ENCODE measurements at places on chromosomes 7 and 10. TPM values are rescaled to one million over a fixed set of nuclear protein-coding genes. Genes with fewer than 3 reads are reported as not detected.

- peaks cover 55% of the 10 kb centered on the region for H3K4me1 ChIP-seq
- H3K4me3 ChIP-seq: no peak overlapping the region
- H3K27me3 ChIP-seq: no peaks in the 10 kb centered on the region
- H3K36me3 ChIP-seq: no peaks in the 10 kb centered on the region
- H3K27ac ChIP-seq: peak overlapping the region; percentile 62
Measured at GRCh38 chr10:79433324-79434222, 11.9 kb downstream of the ZCCHC24 start.

GRCh38 chr7:92699966-92700514, 109.8 kb upstream of the FAM133B start:
- H3K36me3 ChIP-seq: no peaks in the 10 kb centered on the region
- peaks cover 5% of the 10 kb centered on the region for H3K4me1 ChIP-seq
- H3K27me3 ChIP-seq: no peaks in the 10 kb centered on the region
- no peak overlapping the region for H3K27ac ChIP-seq
- no peak for DNase-seq
- no peak overlapping the region for H3K4me3 ChIP-seq

- no peak for DNase-seq
- peaks cover 7% of the 10 kb centered on the region for H3K4me1 ChIP-seq
- no peak overlapping the region for H3K27ac ChIP-seq
- no peaks in the 10 kb centered on the region for H3K36me3 ChIP-seq
- H3K4me3 ChIP-seq: no peak overlapping the region
Measured at GRCh38 chr10:94224656-94225055, 138.1 kb downstream of the NOC3L start.

- no peak overlapping the region for H3K27ac ChIP-seq
- H3K27me3 ChIP-seq: no peaks in the 10 kb centered on the region
- no peak overlapping the region for H3K4me3 ChIP-seq
- peaks cover 2% of the 10 kb centered on the region for H3K4me1 ChIP-seq
- H3K36me3 ChIP-seq: no peaks in the 10 kb centered on the region
Measured at GRCh38 chr7:107948645-107949442, 54.1 kb downstream of the LAMB1 start.

GRCh38 chr10:98619446-98619845, 172.7 kb upstream of the HPS1 start:
- H3K36me3 ChIP-seq: no peaks in the 10 kb centered on the region
- no peak for DNase-seq
- no peaks in the 10 kb centered on the region for H3K27me3 ChIP-seq
- no peak overlapping the region for H3K4me3 ChIP-seq
- no peak overlapping the region for H3K27ac ChIP-seq

CLDN3 gene
- total RNA-seq: 12.5 TPM

GRCh38 chr7:135977742-135978066, 545 bp upstream of the MTPN start:
- H3K27ac ChIP-seq: no peak overlapping the region
- no peak for DNase-seq
- no peaks in the 10 kb centered on the region for H3K36me3 ChIP-seq
- H3K27me3 ChIP-seq: no peaks in the 10 kb centered on the region

DNA sequence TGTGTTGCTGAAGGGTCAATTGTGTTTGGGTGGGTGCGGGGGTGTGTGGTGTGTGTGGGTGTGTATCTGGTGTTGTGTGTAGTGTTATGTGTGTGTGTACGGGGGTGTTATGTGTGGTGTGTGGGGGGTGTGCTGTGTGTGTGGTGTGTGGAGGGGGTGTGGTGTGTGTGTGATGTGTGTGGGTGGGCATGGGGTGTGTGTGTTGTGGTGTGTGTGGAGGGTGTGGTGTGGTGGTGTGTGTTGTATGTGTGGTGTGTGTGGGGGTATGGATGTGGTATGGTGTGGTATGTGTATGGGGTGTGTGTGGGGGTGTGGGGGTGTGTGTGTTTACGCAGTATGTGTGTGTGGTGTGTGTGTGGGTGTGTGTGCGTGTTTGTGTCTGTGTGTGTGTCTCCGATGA, 110.8 kb downstream of the ZNF22 start:
- H3K36me3 ChIP-seq: no peaks in the 10 kb centered on the region
- no peak overlapping the region for H3K4me3 ChIP-seq
- no peaks in the 10 kb centered on the region for H3K4me1 ChIP-seq
- H3K27ac ChIP-seq: no peak overlapping the region
- no peaks in the 10 kb centered on the region for H3K27me3 ChIP-seq
- no peak for DNase-seq

DNA sequence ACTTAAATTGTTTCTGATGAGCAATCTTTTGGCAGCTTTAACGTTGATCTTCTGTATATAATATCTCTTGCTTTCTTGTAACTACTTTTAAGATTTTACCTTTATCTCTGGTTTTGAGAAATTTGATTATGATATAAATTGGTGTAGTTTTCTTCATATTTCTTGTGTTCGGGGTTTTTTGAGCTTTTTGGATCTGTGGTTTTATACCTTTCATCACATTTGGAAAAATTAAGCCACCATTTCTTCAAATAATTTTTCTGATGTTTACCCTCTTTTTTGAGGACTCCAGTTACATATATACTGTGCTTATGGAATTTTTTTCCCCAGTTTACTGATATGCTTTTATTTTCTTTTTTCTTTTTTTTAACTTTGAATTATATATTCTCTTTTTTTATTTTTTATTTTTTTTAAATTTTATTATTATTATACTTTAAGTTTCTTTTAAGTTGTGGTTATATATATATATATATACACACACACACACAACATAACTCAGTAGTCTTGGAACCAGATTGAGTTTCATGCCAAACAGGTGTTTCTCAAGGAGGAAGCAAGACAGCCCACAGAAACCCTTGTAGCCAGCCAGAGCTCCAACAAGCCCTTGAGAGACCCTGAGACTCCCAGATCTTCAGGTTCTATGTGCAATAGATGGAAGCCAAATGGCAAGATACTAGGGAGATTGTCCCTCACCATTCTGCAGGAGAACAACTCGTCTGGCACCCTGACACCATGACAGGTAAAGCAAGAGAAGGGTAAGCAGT, 27.5 kb upstream of the NME8 start:
- H3K27ac ChIP-seq: no peak overlapping the region
- H3K36me3 ChIP-seq: no peaks in the 10 kb centered on the region
- no peak for DNase-seq
- no peak overlapping the region for H3K4me3 ChIP-seq

RTKN2 gene
- total RNA-seq: 0.05 TPM

IGF2BP3 gene
- total RNA-seq: 0.23 TPM

DNA sequence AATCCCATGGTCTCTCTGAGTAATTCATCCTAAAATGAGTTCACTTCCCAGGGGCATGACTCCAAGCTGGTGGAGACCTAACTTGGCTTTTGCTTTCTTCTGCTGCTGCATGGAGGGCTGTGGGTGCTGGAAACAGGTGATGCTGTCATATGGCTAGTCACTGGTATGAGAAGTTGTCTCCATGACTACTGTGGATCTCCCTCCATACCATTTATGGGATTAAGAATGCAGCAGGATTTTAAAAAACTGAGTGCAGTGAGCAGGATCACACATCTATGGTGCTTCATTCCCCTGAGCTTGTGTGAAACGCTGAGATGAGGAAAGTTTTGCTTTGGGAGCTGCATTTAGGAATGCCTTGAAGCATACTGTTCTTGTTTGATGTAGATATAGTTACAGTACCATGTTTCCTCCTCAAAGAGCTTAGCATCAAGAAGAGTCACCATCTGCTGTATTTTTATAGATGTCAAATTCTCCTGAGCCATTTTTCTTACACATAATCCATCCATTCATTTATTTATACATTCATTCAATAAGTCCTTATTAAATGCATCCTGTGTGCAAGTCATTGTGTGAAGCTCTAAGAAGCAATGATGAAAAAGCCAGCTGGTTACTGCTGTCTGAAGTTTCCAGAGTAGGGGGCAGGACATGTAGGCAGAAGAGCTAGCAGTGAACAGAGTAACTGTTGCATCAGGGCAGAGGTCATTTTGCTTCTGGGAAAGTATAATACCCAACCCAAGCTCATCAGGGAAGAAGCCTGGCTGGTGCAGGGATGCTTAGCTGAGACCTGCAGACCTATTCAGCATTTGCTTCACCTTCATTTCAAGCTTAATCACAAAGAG, 534.8 kb downstream of the AUTS2 start:
- no peaks in the 10 kb centered on the region for H3K4me1 ChIP-seq
- DNase-seq: no peak
- H3K27ac ChIP-seq: no peak overlapping the region
- H3K27me3 ChIP-seq: no peaks in the 10 kb centered on the region

ZNF786 gene
- 10.9 TPM for total RNA-seq

CFAP46 gene
- total RNA-seq: 2.7 TPM

LRRD1 gene
- total RNA-seq: not detected

DNA sequence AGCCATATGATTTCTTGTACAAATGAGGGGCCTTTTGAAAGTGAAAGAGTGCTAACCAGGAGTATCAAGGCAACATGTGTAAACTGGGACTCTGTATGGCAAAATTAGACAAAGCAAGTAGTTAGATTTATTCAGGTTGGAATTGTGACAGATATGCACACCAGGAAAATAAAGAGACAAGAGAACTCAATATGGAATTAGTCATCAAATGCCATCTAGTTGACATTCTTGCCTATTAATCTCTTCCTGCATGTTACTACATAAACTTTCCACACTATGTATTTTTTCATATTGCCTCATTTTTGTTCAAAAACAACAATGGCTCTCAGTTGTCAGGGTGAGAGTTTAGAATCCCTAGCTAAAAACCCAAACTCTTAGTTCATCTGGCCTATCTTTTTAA, 799.0 kb downstream of the NRG3 start:
- H3K27me3 ChIP-seq: no peaks in the 10 kb centered on the region
- H3K4me1 ChIP-seq: no peaks in the 10 kb centered on the region
- DNase-seq: no peak
- H3K36me3 ChIP-seq: no peaks in the 10 kb centered on the region

GRCh38 chr10:15150563-15150962, 17.9 kb downstream of the NMT2 start:
- H3K36me3 ChIP-seq: no peaks in the 10 kb centered on the region
- H3K27me3 ChIP-seq: no peaks in the 10 kb centered on the region
- H3K4me3 ChIP-seq: no peak overlapping the region
- no peak overlapping the region for H3K27ac ChIP-seq

ARHGAP12 gene
- total RNA-seq: 36.2 TPM

GRCh38 chr7:47587351-47587750, 5.4 kb upstream of the TNS3 start:
- peaks cover 20% of the 10 kb centered on the region for H3K4me1 ChIP-seq
- H3K36me3 ChIP-seq: no peaks in the 10 kb centered on the region
- no peak overlapping the region for H3K27ac ChIP-seq
- H3K27me3 ChIP-seq: no peaks in the 10 kb centered on the region

DNA sequence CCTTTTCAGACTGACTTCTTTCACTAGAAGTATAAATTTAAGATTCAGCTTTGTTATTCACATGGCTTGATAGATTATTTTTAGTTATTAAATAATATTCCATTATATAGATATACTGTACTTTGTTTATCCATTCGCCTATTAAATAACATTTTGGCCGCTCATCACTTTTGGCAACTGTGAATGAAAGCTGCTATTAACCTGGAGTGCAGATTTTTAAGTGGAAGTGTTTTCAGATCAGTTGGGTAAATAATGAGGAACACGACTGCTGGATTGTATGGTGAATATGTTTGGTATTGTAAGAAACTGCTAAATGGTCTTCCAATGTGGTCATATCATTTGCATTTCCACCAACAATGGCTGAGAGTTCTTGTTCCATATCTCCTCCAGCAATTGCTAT, 97.6 kb upstream of the ZNF804B start:
- no peak overlapping the region for H3K4me3 ChIP-seq
- H3K27me3 ChIP-seq: no peaks in the 10 kb centered on the region
- DNase-seq: no peak
- H3K4me1 ChIP-seq: no peaks in the 10 kb centered on the region
- H3K36me3 ChIP-seq: no peaks in the 10 kb centered on the region

DNA sequence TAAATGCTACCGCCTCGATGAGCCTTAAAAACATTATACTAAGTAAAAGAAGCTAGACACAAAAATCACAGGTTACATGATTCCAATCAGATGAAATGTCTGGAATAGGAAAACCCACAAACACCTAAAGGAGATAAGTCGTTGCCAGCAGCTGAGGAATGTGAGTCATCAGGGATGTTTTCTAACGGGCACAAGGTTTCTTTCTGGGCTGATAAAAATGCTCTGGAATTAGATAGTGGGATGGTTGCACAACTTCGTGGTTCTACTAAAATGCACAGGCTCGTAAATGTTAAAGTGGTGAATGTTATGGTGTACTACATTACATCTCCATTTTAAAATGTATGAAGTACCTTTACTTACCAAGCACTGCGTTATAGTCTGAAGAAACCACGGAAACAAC, 9.7 kb downstream of the ABLIM1 start:
- no peak for DNase-seq
- no peak overlapping the region for H3K27ac ChIP-seq
- no peaks in the 10 kb centered on the region for H3K27me3 ChIP-seq
- no peak overlapping the region for H3K4me3 ChIP-seq
- no peaks in the 10 kb centered on the region for H3K36me3 ChIP-seq

DNA sequence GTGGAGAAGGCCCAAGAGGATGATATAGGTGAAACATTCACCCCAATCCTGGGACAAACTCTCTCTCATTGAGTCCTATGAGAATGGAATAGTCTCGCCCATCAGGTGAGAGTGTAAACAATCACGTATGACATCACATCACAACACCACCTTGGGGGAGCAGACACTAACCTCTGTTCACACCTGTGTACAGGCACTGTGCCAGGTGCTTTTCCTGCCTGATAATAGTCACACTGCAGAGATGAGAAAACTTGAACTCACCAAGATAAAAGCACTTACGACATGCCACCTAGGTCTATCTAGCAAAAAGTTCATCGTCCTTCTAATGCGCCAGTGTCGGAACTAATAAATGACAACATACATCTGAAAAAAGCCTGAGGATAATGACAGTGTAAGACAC, 187.8 kb downstream of the FAM107B start:
- no peaks in the 10 kb centered on the region for H3K27me3 ChIP-seq
- H3K36me3 ChIP-seq: no peaks in the 10 kb centered on the region
- no peak overlapping the region for H3K4me3 ChIP-seq
- H3K4me1 ChIP-seq: no peaks in the 10 kb centered on the region

DNA sequence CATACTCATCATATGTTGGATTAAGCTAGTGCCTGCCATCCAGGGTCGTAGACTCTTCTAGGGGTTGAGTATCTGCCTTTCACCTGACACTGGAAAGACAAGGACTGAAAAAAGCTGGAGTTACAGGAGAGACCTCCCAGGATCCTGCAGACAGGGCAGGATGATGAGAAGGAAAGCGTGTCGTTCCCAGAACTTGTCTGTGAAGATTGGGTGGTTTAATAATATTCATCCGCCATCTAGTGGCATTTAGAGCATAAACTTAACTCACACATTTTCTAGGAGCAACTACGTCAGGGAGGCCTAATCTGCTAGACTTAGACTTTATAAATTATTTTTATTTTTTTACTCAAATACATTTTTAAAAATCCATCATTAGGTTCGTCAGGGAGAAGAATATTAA, 59.6 kb downstream of the ADRB1 start:
- peaks cover 1% of the 10 kb centered on the region for H3K4me1 ChIP-seq
- H3K36me3 ChIP-seq: no peaks in the 10 kb centered on the region
- no peaks in the 10 kb centered on the region for H3K27me3 ChIP-seq
- DNase-seq: no peak
- no peak overlapping the region for H3K27ac ChIP-seq
- no peak overlapping the region for H3K4me3 ChIP-seq

HABP2 gene
- total RNA-seq: 0.13 TPM

NEURL1 gene
- 5.6 TPM for total RNA-seq
